Cerebellar cortex (tissue), 1 donor: ENCODE measurements at places on chromosomes 7 and 10.

DNA sequence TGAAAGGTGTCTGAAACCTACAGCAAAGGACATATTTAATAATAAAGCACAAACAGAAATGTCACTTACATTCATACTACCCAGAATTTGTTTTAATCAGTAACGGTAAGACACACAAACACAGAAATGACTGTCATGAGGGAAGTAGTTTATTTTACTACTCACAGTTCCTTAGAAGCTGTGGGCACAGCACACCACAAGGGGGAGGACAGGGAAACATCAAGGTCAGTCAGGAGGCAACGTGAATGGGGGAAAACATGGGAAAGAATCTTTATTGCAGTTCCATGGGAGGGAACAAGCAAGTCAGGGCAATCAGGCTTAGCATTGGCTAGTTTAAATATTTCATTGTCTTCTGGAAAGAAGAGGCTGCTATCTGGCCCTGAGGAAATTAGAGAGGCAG, 123.8 kb upstream of the PDSS1 start:
- no peak for DNase-seq

GRCh38 chr10:132336064-132336746, 4.2 kb downstream of the LRRC27 start:
- no peak for DNase-seq

- no peak for DNase-seq
Measured at GRCh38 chr7:114153700-114154099, 234.9 kb upstream of the PPP1R3A start.

GRCh38 chr7:129553899-129554461, 51.6 kb downstream of the SMKR1 start:
- DNase-seq, result no peak

DNA sequence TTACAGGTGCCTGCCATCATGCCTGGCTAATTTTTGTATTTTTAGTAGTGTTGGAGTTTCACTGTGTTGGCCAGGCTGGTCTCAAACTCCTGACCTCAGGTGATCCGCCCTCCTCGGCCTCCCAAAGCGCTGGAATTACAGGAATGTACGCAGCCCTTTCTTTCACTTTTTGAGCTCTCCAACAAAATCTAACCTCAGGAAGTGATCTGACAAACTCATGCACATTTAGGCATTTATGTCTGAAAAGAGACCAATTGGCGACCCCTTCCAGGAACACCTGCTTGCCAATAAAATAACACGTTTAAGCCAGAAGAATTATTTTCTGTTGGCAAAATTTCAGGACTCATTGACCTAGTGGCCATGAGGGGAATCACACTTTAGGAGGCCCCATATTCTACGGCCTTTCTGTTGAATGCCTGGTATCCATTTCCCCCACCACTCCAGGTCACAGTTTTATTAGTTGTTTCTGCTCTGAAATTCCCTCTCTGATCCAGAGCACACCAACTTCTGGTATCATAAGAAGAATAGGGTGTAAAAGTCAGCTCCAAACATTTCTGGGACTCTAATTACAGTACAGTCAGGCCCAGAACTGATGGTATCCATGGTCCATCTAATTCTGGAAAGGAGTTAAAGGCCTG, 65.8 kb upstream of the FRMD4A start:
- DNase-seq, result peak; percentile 93

DNA sequence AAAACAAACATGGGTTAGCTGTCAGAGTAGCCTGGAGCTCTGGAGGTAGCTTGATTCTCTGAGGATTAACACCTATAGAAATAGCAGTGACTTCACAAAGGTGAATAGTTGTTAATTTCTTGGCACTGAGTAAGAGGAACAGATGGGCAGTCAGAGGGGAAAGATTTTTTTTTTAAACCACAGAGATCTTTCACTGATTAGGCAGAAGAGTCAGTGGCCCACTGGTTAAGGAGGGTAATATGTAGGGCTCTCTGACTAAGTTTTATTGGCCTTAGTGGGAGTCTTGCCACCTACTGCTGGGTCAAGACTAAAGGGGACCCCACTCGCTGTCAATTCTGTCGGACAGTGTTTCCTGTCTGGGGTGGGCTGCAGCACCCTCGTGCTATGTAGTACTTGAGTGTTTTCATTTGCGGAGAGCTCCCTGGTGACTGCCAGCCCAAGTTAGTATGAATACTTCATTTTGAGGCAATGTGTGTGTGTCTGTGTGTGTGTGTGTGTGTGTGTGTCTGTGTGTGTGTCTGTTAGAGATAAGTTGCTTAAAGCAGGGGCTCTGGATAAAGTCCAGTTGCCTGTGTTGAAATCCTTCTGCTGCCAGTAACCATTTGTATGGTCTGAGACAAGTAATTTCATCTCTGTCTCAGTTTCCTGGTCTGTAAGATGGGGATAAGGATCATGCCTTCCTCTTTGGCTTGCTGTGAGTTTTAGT, 145.2 kb downstream of the ARID5B start:
- no peak for DNase-seq

DNA sequence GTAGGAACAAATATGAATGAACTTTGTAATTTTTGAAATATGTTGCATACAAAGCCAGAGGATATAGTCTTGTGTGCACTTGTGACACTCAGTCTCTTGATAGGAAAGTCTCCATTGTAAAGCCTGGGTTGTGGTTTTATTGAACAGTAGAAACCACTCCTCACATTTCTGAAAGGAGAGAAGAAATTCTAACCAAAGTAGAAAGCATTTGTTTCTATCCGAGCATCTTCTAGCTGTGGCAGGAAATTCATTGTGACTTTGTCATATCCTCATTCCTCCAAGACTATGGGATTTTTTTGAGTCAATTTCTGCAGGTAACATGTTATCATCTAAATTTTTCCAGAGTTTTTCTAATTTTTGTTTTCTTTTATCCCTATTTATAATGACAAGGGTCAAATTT, 55.5 kb upstream of the NCF1 start:
- no peak for DNase-seq

- DNase-seq, result no peak
Measured at GRCh38 chr7:55508221-55509011, 63.9 kb downstream of the VOPP1 start.

DNA sequence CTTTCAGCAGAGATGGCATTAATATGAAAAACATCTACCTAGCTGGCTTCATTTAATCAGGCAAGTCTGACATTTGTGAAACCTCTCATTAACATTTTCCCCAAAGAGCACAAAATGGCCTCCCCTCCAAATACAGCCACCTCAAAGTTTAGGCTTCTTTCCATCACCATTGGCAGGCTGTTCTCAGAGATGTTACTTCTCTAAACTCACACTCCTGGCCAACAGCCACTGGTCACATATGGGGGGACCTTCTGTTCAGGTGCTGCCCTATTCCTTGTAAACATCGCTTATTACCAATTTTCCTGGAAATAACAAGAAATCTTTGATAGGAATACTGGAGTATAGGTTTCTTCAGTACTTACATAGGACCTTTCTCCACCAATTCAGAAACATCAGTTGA, 69.5 kb downstream of the GBF1 start:
- peak; percentile 51 for DNase-seq

DNA sequence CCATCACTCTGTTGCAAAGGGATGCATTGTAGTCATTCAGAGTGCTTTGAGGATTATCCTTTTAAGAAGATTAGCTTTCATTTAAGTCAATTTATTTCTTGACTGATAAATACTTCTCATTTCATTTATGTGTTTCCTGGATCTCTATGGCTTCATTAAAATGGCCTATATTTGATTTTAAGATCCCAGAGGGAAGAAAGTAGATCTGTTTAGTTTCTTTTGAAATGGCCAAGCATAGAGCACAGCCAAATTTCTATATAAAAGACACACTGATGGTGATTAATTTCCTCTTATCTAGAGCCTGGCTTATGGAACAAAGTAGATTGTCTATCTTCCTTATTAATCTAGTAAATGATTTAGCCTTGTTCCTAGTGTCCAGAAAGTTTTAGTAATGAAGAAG, 129.7 kb upstream of the CALCR start:
- no peak for DNase-seq

- peak; percentile 22 for DNase-seq
Measured at GRCh38 chr10:128631801-128632241, 505.6 kb upstream of the MKI67 start.

DNA sequence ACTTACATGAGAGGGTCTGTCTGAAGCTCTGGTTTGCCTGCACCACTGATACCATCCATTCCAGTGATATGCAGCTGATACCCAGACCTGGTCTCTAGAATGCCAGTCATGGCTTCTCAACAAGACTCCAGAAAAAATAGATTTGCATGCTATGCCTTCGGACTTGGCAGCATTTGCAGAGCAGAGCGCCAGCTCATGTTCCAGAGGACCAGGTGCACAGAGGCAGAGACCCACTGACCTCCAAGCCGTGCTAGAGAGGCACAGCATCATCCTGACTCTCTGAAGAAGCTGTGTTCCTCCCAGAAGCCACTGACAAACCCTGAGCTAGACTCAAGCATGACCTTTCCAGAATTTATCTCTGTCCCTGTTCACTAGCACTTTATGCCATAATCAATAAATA, 6.9 kb upstream of the PRKAG2 start:
- DNase-seq, result no peak

- no peak for DNase-seq
Measured at GRCh38 chr7:83870515-83870914, 221.6 kb upstream of the SEMA3E start.

DNA sequence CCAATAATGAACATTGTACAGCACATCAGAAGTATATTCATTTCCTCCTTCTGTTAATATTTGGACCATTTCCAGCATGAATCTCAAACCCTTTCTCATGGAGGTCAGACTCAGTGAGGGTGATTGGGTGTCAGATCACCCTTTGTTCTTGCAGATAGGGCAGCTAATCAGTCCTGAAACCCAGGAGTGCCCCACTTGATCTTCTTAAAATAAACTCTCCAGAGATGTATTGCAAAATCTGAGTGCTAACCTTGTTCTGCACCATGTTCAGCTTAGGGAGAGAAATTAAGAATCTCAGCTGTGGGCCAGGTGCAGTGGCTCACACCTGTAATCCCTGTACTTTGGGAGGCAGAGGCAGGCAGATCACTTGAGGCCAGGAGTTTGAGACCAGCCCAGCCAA, 869.4 kb downstream of the TYW1 start:
- no peak for DNase-seq

DNA sequence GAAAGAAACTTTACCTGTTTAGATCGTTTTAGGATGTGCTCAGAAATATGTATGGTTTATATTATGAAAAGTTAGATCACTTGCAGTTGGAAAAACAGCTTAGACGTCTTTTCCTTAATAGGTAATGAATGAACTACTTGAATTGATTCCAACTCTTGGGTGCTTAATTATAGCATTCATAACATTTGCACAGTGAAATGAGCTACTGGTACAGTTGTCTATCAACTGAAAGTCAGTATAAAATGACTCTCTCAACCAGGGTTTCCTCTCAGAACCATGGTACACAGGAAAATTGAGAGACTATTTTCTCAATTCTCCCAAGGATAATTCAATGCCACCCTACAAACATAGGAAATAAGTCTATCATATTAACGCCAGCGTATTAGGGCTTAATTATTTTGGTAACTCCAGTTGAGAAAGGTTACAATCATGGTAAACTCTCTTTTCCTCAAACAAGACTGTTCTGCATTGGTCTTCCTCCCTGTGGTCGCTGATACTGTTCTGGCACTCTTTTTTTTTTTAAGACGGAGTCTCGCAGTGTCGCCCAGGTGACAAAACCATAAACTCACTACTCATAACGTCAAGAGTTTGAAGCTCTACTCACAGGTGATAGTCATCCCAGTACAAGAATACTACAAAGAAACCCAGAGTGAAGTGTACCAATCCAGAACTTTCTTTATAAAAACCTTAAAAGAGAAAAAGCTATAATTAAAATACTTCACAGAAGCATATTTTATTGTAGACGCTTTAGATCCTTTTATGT, 2.0 kb downstream of the ANLN start:
- no peak for DNase-seq

GRCh38 chr7:28957751-28958234, 337 bp downstream of the TRIL start:
- DNase-seq, result no peak

DNA sequence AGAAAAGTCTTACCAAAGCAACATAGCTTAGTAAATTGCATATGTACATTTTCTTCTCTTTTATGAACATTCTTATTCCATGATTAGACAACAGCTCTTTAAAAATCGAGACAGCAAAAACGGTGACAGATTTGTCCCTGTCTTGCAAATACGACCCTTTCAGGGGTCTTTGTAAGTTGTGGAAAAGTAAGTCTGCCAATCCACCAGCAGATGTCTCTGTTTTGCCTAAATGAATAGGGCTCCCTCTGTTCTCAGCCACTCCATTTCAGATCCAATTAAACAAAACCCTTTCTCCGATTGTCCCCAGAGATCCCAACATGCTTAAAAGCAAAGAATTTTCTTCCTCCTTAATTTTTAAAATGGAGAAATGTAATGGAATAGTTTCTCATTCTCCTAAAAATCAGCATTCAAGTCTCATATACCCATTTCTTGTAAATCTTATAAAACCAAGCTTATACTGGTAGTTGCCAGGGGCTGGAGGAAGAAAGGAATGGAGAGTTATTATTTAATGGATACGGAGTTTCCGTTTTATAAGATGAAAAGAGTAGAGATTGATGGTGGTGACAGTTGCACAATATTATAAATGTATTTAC, 61.0 kb upstream of the NFE2L3 start:
- peak; percentile 89 for DNase-seq

DNA sequence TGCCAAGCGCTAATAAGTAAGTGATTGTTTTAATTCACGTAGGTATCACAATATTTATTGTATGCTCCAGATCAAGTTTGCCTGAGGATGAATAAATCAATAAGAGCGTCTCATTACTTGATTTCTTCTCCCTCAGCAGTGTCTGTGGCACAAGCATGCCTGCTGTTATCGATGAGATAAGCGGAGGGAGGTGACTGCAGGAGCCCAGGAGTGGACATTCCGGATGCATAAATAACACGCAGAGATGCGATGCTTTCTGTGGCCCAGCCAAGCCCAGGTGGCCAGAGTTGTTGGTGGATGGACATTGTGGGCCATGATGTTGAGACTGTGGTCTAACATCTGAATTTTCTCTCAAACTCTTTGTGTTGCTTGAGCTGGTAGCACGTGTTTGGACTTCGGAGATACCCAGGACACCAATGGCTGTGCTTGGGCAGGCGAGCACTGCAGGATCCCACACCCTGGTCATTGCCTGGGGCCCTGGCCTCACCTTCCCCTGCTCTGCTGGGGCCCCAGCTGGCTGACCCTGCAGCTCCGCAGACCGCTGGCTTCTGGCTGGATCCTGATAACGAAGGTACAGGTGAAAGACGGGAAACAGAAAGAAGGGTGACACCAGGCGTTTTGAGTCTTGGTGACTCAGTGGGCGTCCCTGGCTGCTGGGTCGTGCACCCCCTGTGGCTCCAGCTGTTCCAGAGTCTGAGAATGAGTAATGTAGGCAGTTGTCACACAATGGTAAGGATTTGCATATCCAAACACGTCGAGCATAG, 31.2 kb upstream of the MNX1 start:
- DNase-seq, result no peak
